ENCODE measurements at places on chromosomes 2 and 18. TPM values are rescaled to one million over a fixed set of nuclear protein-coding genes. Genes with fewer than 3 reads are reported as not detected.

- no peak for DNase-seq
Observed at GRCh38 chr2:23563673-23564614, 179.0 kb downstream of the KLHL29 start.

GRCh38 chr2:204140246-204140645, 203.7 kb downstream of the ICOS start:
- no peak for DNase-seq

- DNase-seq, result no peak
Observed at GRCh38 chr18:10239991-10240634, 214.3 kb upstream of the APCDD1 start.

GRCh38 chr2:19784456-19784855, 117.3 kb downstream of the TTC32 start:
- no peak for DNase-seq

- DNase-seq, result no peak
Observed at GRCh38 chr2:238239543-238239862, 335 bp downstream of the HES6 start.

DNA sequence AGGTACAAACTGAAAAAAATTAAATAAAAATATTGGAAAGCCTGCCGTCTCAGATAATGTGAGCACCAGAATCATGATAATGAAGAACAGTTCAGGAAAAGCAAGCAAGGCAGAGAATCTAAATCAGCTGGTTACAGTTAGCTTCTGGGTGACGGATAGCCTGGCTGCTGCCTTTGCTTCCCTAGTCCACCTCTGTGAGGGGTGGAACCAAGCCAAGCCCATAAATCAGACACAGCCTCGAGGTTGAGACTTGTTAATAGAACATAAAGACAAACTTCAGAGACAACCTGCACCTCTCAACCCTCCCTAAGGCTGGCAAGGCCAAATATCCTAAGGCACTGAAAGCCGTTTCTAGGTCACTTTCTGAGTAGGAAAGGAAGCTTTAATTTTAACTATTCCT, 334.7 kb upstream of the SLC39A10 start:
- peak; percentile 21 for DNase-seq

DNA sequence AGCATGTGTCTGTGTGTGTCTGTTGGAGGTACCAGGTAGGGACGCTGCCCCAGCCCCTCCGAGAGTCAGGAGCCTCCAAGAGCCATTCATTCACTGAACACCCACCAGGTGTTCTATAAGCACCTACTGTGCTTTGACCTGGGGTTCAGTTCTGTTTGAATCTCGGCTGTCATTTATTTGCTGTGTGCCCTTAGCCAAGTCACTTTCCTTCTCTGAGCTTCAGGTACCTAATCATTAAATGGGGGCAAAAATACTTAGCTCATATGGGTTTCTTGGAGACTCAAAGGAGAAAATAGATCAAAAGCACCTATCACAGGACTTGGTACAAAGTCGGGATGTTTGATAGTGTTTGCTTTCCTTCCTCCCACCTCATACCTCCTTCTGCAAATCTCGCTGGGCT, 13.2 kb downstream of the ASIC4 start:
- DNase-seq, result no peak

- DNase-seq, result no peak
Observed at GRCh38 chr2:235162082-235162836, 210.4 kb downstream of the SH3BP4 start.

- DNase-seq, result no peak
Observed at GRCh38 chr2:202074324-202074723, 1.3 kb downstream of the KIAA2012 start.

- DNase-seq, result no peak
Observed at GRCh38 chr2:140737006-140737405, 1393.8 kb downstream of the LRP1B start.

GRCh38 chr18:46426679-46427047, 230.4 kb downstream of the LOXHD1 start:
- no peak for DNase-seq

DNA sequence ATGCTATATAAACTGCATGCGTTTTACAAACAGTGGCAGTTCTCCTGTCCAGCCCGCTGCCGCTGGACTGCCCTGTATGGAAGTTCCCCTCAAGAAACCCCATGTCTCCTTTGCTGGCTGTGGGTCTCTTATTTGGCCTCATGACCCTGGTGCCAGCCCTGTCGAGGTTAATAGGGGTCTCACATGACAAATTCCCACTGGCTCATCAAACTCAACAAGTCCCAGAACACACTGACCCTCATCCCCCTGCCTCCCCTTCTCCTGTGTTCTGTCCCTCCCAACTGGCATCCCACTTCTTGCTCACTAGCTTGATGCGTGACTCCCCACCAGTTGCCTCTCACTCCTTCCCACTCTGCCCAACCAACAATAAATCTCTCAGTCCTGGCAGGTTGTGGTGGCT, 137.6 kb upstream of the HS6ST1 start:
- DNase-seq, result no peak

DNA sequence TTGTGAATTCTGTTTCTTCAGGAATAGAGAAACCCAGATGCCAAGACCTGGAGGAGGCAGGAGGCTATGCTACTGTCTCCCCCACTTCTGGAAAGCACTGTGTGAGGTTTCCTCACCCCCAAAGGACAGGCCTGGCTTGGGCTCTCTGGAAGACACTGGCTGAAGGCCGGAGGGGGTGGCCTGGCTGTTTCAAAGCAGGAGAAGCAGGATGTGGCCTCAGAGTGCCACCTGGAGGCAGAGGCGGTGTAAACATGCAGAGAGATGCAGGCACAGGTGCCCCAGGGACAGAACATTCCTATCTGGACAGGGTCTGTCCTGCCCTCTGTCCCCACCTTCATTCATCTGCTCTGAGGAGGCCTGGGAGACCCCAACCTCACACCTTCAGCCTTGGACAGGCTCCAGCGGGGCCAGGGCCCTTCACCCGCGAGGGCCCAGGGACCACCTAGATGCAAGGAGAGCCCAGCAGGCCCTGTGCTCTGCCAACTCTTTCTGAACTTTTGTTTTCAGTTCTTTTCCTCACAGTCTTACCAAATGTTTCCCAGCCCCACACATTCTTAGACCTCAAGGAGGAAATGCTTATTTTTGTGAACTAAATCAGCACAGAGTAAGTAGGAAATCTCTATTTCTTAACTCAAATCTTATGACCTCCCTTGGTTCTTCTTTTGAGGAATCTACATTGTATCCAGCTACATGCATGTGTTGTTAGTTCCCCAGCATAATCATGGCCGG, 79.2 kb downstream of the LONRF2 start:
- DNase-seq, result peak; percentile 46

- no peak for DNase-seq
Observed at GRCh38 chr18:74191577-74191976, 43.3 kb downstream of the TIMM21 start.

- no peak for DNase-seq
Observed at GRCh38 chr2:199019898-199020507, 437.7 kb downstream of the SATB2 start.

DNA sequence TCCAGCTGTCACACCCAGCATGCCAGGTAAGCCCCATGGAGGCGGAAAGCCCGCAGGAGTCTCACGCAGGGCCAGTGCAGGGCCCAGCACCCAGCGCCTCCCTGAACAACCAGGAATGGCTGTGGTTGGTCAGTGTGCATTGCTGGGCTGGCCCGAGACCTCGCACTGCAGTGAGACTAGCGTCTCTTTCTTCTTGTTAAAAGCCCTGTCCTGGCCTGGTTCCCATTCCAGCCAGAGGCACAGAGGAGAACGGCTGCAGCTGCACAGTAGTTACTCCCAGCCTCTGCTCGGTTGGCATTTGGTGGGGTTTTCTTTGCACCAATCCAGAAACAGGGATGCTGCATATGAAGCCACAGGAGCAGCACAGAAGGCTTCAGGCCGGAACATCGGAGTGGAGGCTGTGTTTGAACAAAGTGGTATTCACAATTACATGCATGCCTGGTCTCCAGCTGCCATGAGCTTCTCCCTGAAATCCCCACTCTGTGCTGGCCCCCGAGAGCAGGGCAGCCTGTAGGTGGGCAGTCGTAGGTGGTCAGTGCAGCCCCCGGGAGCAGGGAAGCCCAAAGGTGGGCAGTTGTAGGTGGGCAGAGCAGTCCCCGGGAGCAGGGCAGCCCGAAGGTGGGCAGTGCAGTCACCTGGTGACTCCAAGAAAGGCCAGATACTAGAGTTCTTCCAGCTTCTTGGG, 163.7 kb upstream of the PXDN start:
- DNase-seq, result no peak

DNA sequence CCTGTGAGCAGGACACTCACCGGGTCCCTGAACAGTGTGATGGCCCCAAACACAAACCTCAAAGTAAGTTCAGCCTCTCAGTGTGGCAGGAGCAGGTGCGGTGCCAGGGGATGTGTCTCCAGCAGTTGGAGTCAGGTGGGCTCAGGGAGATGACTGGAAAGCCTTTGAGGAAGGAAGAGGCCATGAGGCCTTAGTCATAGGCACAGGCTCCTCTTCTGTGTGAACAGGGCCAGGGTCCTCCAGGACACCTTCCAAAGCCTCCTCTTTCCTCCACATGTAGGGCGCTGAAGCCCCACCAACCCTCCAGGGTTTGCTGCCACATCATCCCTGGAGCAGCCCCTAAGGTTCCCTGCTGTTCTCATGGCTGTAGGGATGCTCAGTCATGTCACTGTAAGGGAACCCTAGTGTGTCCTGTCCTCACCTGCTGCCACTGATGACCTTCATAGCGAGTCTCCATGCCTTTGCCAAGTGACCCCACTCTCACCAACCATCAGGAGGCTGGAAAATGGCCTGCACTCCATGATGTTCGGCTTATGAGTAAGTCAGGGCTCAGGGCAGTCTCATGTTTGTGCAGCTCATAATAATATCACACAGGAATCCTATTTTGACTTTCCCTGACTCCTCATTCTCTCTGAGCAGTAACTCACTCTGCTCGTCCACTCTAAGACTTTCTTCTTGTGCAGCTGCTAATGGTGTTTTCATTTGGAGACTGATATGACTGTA, 1152.9 kb downstream of the RPIA start:
- DNase-seq, result no peak

GRCh38 chr2:174868878-174869277, 104.6 kb upstream of the CHRNA1 start:
- DNase-seq, result no peak

DNA sequence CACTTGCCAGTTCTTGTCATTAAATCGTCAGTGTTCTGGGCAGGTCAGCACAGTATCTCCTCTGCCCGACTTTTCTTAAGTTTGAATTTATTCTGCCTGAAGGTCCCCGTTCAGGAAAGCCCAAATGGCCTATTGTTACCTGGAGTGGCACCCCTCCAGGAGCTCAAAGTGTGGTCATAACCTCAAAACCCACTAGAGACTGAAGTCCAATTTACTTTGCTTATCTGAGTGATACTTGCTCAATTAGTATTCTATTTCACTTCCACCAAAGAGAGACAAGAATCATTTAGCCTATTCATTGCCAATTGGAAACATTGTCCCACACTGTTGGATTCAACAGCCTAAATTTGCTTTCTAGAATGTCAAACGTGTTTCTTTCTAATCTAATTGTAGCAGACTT, 375.3 kb downstream of the LNPK start:
- DNase-seq, result no peak

GRCh38 chr2:23330214-23330613, 54.8 kb upstream of the KLHL29 start:
- peak; percentile 19 for DNase-seq

- DNase-seq, result no peak
Observed at GRCh38 chr2:218852911-218853667, 6.5 kb upstream of the WNT6 start.

DNA sequence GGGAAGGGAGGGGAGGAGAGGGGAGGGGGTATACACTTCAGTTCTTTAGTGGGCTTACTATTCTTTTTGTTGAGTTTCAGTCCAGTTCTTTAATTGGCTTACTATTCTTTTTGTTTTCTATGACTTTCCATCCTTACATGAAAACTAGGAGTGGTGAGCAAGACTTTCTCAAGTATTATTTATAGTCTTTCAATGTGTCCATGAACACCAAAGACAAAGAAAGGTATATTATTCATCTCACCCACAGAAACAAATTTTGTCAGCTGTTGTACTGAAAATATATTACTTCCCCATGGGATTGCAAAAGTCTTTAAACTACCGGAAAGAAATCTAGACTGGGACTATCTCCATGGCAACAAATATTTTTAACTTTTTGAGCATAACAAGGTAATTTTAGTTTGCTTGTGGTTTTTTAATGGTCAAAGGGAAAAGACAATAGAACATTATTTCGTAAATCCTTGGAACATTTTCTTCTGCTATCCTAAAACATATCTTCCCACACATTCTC, 17.6 kb downstream of the ADAM17 start:
- DNase-seq, result no peak

DNA sequence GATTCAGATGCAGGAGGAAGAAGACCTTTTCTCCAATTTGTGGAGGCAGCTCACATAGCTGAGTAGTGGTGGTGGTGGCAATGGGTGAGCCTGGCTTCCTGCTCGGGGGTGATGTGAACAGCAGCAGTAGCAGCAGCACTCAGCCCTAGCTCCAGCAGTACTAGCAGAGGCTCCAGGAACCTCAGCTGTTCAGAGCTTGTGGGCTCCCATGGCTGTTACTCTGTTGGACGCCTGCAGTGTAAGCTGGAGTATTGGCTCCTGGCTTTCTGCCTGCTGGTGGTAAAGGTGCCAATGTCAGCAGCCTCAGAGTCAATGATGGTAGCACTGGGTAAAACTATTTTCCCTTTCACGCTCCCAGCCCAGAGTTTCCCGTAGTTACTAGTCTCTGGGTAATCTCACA, 3.1 kb upstream of the SEH1L start:
- DNase-seq, result no peak

GRCh38 chr18:6543330-6543908, 128.7 kb upstream of the L3MBTL4 start:
- no peak for DNase-seq

- DNase-seq, result no peak
Observed at GRCh38 chr2:241228860-241229516, 40.5 kb downstream of the ANO7 start.

DNA sequence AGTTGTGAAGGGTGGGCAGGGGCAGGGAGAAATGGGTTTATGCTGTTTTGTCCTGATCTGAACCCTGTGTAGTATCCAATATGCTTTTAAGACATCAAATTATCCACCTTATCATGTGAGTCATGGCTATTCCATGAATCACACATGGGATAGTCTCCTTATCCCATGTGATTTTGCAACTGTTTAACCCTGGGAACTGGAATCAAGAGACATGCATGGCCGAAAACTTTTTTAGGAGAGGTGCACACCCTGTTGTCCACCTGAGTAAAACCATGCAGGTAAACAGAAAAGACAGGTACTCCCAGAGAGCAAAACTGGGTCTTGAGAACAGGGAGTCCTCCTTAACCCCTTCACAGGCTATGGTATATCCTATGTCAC, 490.6 kb upstream of the HS6ST1 start:
- DNase-seq, result no peak

SERPINB11 gene
- not detected for polyA plus RNA-seq

ANKRD44 gene
- polyA plus RNA-seq, result 9.8 TPM

MAL gene
- 267 TPM for polyA plus RNA-seq

DSEL gene
- polyA plus RNA-seq, result 24.4 TPM

PROKR1 gene
- polyA plus RNA-seq, result 0.45 TPM

MATN3 gene
- 3.4 TPM for polyA plus RNA-seq

ITGB6 gene
- 11.7 TPM for polyA plus RNA-seq

ELOA2 gene
- polyA plus RNA-seq, result not detected

DIPK1C gene
- 0.27 TPM for polyA plus RNA-seq

IMPACT gene
- polyA plus RNA-seq, result 61.3 TPM

GDF7 gene
- 7.8 TPM for polyA plus RNA-seq

Measured in left renal cortex interstitium (tissue), 4 donors.